Activated CD4-positive, CD25-positive, alpha-beta regulatory T cell treated with anti-CD3 and anti-CD28 coated beads, Interleukin-2, amount 50 U/mL, for 24 hours (primary cell): ENCODE measurements at places on chromosomes 7 and 10.

DNA sequence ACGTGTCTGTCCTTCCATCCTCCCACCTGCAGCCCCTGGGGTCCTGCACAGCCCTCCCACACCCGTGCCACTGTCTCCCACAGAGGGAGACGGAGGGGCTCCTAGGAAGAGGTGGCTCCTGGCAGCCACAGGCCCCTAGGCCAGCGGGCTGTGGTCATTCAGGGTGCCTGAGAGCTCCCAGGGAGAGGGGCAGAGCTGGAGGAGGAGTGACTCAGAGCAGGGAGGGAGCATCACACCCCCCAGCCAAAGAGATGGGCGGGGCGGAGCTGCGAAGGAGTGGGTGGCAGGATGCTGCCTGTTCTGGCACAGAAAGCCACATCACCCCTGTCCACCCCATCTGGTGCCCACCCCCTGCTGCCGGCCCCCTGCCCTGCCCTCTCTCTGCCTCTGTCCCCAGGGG lies 50.5 kb downstream of the STK32C start:
- ATAC-seq = peak; percentile 27

DNA sequence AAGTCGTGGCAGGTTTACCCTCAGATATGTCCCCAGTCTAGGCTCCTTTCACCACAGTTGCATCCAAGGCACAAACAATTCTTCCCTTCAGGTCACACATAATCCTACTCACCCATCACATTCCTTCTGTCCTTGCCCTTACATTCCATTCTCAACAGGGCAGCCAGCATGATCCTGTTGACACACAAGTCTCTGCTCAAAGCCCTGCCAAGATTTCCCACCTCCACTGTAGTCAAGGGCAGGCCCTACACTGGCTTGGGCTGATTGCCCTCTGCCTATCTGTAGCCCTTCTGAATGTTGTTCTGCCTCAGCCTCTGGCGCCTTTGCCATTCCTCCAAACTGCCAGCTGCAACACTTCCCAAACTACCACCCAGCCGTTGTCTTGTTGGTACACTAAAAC lies 187.9 kb upstream of the AKR1E2 start:
- ATAC-seq = no peak

DNA sequence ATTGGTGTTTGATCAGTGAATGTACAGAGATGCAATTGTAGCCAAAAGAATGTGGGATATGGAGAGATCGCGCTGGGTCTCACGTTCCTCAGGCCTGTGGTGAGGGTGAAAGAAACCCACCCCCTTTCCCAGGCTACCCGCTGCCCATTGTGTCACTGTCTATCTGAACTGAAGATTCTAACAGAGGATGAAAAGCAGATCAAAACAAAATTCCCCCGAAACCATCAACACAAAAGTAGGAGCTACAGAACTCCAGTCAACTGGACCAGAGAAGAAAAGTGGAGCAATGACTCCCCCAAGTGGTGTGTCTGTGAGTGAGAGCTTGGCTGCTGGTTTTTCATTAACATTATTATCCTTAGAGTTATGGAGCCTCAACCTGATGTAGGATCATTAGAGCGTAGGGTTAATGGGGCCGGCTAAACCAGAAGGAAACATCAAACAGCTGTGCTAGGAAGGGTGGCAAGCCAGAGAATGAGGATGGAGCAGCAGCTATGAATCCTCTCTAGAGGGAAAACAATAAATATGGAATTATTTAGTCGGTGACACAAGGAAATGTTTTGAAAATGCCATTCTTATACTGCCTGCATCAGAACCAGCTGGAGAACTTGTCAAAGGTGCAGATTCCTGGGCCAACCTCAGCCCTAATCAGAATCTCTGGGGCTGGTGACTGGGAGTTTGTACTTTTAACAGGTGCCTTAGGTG lies 38.3 kb downstream of the AKR1B1 start:
- no peak for ATAC-seq

GRCh38 chr7:31084226-31084625 lies 32.1 kb downstream of the ADCYAP1R1 start:
- no peak for ATAC-seq

- no peak for ATAC-seq
Measured at GRCh38 chr10:118447478-118448270, 105.5 kb upstream of the FAM204A start.

GRCh38 chr7:152637920-152638580 lies 37.9 kb downstream of the XRCC2 start:
- ATAC-seq = no peak

DNA sequence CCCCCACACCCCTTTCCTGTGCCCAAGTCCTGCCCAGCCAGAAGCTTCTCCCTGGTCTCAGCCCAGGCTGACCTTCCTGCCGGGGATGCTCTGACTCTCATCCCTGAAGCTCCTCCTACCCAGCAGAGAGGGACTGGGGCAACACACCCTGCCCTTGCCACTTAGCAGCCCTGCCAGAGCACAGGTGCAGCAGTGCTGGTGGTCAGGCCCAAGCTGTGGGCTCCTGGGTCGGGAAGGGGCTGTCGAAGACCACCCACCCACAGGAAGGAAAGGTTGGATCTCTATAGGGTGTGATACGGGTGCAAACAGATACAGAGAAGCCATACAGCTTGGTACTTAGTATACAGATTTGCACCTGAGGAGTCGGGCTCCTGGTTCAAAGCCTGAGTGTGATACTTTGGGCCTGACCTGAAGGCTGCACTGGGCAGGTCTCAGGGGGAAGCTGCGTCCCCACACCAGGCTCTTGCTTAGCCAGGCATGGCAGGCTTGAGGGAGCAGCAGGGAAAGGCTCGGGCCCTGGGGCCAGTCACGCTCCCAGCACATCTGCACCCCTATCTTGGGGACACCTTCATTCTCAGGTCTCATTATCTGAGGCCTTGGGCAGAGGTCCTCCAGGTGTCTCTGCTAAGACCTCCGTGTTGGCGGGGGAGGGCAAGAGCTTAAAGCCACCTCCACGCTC lies 47.3 kb downstream of the TCERG1L start:
- no peak for ATAC-seq

DNA sequence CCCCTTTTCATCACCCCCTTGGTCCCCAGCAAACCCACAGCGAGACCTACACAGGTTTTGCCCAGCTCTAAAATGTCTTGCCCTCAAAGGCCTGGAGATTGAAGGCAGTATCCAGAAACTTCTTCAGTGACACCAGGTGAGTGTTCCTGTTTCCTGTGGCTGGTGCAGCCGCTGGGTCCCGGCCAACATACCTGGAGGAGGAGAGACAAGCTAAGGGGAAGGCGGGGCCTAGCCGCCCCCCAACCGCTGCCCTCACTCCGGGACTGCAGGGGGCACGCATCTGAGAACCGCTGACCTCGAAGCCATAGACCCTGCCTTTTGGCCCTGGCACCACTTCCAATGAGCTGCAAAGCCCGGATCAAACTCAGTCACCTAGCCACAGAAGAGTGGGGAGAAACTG lies 27.0 kb downstream of the OGDHL start:
- ATAC-seq = no peak

DNA sequence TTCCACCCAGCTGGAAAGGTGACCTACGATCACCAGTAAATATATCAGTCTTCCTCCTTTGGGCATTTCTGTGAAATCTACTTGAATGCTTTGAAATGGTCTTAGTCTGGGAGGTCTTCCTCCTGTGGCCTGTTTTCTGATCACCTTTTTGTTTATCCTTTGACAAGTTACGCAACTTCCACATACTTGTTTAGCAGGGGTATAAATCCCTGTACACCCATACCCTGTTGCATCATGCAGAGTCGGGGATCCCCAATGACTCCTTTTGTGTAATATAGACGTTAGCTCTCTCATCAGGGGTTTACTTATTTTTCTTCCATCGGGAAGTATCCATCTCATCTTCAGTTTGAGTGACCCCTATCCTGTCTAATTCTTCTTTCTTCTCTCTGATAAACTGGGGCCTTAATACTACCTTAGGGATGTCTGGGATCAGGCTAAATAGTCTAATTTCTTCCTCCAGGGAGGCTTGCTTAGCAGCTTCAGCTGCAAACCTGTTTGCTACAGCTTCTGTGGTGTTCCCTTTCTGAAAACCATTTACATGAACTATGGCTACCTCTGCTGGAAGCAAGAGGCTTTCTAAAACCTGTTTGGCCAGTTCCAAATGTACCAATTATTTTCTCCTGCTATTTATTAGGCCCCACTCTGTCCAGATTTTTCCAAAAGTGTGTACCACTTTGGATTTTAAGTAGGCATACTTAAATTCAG lies 25.8 kb downstream of the MAPK8 start:
- no peak for ATAC-seq

DNA sequence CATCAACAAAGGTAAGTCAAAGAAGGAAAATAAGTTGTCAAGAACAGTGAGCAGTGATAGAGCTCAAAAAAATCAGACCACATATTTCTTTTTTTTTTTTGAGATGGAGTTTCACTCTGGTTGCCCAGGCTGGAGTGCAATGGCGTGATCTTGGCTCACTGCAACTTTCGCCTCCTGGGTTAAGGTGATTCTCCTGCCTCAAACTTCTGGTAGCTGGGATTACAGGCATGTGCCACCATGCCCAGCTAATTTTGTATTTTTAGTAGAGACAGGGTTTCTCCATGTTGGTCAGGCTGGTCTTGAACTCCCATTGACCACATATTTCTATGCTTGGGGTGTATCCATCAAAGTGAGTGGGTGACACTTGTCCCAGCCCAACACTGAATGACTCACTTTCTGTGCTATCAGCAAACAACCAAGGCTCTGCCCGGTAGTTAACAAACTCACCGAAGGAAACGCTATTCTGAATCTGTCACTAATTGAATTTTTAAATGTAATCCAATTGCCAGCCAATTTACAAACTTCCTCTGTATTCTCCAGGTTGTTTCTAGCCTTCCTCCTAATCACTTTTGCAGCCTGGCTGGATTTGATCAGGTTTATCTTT lies 19.6 kb upstream of the SMNDC1 start:
- ATAC-seq = no peak

DNA sequence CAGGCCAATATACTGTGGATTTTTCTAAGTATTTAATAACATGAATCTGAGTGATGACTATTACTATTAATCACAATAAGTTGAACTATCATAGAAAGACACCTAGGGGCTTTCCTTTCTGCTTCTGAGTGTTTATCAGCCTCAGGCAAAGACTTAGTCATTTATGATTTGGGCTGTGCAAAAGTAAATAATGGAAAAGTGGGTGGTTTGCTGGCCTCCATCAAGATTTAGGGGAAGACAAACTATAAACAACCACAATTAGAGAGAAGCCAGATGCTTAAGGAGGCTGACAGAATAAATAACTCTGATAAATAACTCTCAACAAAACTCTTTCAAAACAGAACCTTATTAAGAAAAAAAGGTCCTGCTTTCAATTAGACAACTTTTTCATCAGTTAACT lies 64.7 kb downstream of the MACC1 start:
- ATAC-seq = no peak

GRCh38 chr10:58219875-58220274 lies 47.8 kb downstream of the IPMK start:
- ATAC-seq = no peak

DNA sequence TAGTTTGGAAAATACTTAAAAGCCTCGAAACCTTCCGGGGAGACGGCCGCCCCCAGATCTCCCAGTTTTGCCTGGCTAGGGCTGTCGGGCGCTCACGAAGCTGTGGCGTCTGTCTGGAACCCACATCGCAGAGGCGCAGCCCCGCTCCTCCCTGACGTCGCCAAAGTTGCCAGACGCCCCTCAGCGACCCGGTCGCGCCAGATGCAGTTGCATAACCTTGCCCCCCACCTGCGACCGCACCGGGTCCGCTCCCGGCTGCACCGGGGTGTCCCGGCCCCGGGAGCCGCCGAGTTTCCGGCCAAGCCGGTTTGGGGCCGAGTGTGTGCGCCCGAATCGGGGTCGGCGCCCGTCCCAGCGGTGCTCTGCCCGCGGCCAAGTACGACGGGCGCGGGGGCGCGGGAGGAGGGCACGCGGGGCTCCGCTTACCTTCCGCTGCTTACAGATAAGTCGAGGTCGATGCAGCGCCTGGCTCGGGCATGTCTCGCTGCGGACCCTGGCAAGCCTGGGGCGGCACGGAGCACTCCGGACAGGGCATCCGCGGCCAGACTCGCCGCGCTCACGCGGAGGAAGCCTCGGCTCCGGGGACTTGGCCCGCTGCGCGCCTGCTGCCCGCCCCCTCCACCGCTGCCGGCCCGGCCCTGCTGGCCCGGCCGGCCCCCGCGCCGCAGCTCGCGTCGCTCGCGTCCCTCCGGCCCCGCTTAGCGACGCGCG lies 665 bp downstream of the INSYN2A start:
- no peak for ATAC-seq

DNA sequence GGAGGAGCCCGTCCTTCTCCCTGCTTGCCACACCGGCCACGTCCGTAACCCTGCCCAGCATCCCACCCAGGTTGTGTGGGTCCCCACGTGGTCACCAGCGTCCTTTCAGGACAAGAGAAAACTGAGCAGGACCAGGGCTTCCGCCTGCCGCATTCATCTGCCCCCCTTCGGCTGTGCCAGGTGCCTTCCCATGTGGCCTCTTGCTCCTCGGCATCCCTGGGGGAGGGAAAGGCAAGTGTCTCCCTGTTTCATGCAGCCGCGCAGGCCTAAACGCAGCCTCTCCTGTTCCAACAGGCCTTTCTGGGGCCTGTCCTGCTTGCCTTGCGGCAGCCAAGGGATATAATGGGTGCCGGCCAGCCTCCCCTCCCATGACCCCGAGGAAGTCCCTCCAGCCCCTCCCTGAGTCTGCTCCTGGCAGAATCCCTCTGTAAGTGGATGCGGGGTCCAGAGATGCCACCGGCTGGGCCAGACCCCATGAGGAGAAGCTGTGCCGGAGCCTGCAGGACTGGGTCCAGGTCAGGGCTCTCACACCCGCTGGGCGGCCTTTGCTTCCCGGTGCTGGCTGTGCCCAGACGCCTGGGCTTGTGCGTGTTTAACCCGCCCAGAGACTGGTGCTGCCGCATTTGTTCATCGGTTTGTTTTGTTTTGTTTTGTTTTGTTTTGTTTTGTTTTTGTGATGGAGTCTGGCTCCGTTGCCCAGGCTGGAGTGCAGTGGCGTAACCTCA lies 23.1 kb downstream of the SHH start:
- ATAC-seq = no peak

DNA sequence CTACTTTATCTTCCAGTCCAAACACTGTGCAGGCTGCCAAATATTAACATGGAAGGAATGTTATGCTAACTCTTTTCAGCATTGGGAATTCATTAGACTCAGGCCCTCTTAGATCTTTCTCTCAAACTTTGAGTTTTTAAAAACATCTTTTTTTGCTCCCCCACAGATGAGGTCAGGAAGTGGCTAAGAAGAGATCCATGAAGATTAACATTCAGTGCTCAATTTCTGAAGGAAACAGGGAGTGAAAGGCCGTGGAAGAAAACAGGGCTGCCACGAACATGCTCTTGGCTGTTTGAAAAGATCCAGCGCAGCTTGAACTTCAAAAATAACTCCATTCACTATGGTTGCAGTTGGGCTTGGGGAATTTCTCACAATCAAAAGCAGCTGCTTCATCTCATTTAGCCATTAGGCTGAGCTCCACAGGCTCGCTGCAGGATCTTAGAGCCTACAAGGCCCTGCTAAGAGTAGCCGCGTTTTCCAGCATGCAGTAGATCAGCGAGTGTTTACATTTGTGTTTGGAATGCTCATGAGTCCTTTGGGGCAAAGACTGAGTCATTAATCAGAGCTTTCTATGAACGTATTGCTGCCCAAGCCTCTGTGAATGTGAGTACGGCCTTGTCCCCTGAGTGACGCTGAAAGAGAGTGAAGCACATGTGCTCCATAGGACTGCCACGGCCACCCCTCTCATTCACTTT lies 41.2 kb upstream of the TNS3 start:
- ATAC-seq = no peak

- ATAC-seq = no peak
Measured at GRCh38 chr10:26432938-26433337, 5.2 kb upstream of the APBB1IP start.

- ATAC-seq = peak; percentile 71
Measured at GRCh38 chr7:54995610-54996363, 23.0 kb upstream of the EGFR start.

GRCh38 chr10:102721954-102722353 lies 7.5 kb downstream of the SFXN2 start:
- no peak for ATAC-seq
